ENCODE measurements at places on chromosomes 12 and 14. TPM values are rescaled to one million over a fixed set of nuclear protein-coding genes. Genes with fewer than 3 reads are reported as not detected.

- no peak for DNase-seq
- no peak overlapping the region for H3K4me3 ChIP-seq
- no peak overlapping the region for H3K27ac ChIP-seq
- H3K27me3 ChIP-seq: no peaks in the 10 kb centered on the region
- H3K36me3 ChIP-seq: no peaks in the 10 kb centered on the region
Observed at GRCh38 chr12:123576611-123577010, 7.7 kb upstream of the TMED2 start.

GRCh38 chr12:12715459-12716150 lies 1.6 kb upstream of the CDKN1B start:
- H3K4me3 ChIP-seq: peak overlapping the region; percentile 93
- H3K27me3 ChIP-seq: no peaks in the 10 kb centered on the region
- H3K4me1 ChIP-seq: peaks cover 44% of the 10 kb centered on the region
- H3K36me3 ChIP-seq: peaks cover 25% of the 10 kb centered on the region
- peak; percentile 59 for DNase-seq

NUDT14 gene
- 31.6 TPM for total RNA-seq

GALNT6 gene
- total RNA-seq: 8.5 TPM

GRCh38 chr12:113676547-113676946 lies 204.9 kb upstream of the LHX5 start:
- no peak for DNase-seq
- no peaks in the 10 kb centered on the region for H3K27me3 ChIP-seq
- no peak overlapping the region for H3K4me3 ChIP-seq
- H3K36me3 ChIP-seq: no peaks in the 10 kb centered on the region

DNA sequence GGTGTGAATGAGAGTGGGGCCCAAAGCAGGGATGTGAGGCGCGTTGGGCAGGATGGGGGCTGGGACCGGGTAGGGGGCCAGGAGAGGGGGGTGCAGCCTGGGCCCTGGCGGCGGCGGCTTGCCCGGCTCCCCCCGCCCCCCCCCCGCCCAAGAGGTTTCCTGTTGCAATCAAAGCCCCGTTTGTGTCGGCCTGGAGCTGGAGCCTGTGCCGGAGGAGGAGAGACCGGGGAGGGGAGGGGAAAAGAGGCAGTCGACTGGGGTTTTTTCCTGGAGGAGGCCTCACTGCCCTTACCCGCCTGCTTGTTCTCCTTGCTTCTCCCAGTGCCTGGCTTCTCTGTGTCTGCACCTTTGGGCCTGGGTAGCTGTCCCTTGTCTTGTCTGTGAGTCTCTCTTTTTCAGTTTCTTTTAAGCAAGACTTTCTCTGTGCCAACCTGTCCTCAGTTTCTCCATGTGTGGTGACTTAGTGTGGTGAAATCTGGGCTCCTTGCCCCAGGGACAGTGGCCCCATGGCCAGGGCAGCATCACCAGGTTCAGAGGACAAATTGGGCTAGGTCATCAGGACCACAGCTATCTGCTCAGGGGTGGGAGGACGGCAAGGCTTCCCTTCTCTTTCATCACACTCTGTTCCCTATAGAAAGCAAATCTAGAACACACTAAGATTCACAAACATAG lies 8.5 kb downstream of the RARG start:
- no peaks in the 10 kb centered on the region for H3K27me3 ChIP-seq
- H3K27ac ChIP-seq: no peak overlapping the region
- H3K4me3 ChIP-seq: no peak overlapping the region
- H3K36me3 ChIP-seq: no peaks in the 10 kb centered on the region
- peaks cover 13% of the 10 kb centered on the region for H3K4me1 ChIP-seq
- no peak for DNase-seq

DNA sequence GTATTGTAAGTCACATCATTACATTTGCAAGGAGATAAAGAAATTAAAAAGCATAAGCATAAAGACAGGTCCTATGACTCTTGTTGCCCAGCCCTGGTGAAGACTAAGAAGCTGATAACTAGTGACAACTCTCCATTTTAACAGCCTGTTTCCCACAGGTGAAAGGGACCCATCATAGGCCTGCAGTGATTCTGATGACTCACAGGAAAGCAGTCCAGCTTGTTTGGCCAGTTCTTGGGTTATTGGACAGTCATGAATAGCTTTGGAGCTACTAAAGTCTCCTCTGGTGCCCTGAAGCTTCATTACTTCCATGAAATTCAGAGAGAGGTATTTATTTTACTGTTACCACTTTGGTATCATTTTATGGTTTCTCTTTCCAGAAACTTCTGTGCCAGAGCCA lies 55.5 kb upstream of the DYRK2 start:
- no peak overlapping the region for H3K27ac ChIP-seq
- no peaks in the 10 kb centered on the region for H3K36me3 ChIP-seq
- H3K27me3 ChIP-seq: no peaks in the 10 kb centered on the region

PPFIA2 gene
- total RNA-seq: not detected

GRCh38 chr12:25106818-25107217 lies 88.1 kb downstream of the DNAI7 start:
- peaks cover 7% of the 10 kb centered on the region for H3K36me3 ChIP-seq
- no peaks in the 10 kb centered on the region for H3K27me3 ChIP-seq
- no peak for DNase-seq
- H3K4me3 ChIP-seq: no peak overlapping the region

- H3K4me3 ChIP-seq: no peak overlapping the region
- no peak overlapping the region for H3K27ac ChIP-seq
- no peak for DNase-seq
Observed at GRCh38 chr12:15636060-15636890, 152.9 kb downstream of the EPS8 start.

KCNH5 gene
- total RNA-seq: not detected

SLC7A7 gene
- total RNA-seq: 59.5 TPM

GRCh38 chr12:6076346-6076745 lies 48.1 kb downstream of the VWF start:
- no peaks in the 10 kb centered on the region for H3K27me3 ChIP-seq
- no peak overlapping the region for H3K4me3 ChIP-seq
- no peak overlapping the region for H3K27ac ChIP-seq
- no peaks in the 10 kb centered on the region for H3K36me3 ChIP-seq

- H3K27me3 ChIP-seq: no peaks in the 10 kb centered on the region
- peaks cover 3% of the 10 kb centered on the region for H3K36me3 ChIP-seq
- H3K4me3 ChIP-seq: no peak overlapping the region
- H3K4me1 ChIP-seq: peaks cover 100% of the 10 kb centered on the region
Observed at GRCh38 chr12:122873540-122873939, 22.4 kb downstream of the VPS37B start.

- H3K27me3 ChIP-seq: no peaks in the 10 kb centered on the region
- no peak for DNase-seq
- H3K27ac ChIP-seq: no peak overlapping the region
- peaks cover 8% of the 10 kb centered on the region for H3K4me1 ChIP-seq
- H3K4me3 ChIP-seq: no peak overlapping the region
- H3K36me3 ChIP-seq: peaks cover 95% of the 10 kb centered on the region
Observed at GRCh38 chr12:50725011-50725942, 38.6 kb upstream of the ATF1 start.

- H3K4me3 ChIP-seq: peak overlapping the region; percentile 67
- peak; percentile 2 for DNase-seq
- no peak overlapping the region for H3K27ac ChIP-seq
- peaks cover 54% of the 10 kb centered on the region for H3K4me1 ChIP-seq
- H3K27me3 ChIP-seq: no peaks in the 10 kb centered on the region
Observed at GRCh38 chr12:1919284-1919683, 832 bp upstream of the CACNA2D4 start.

LMNTD1 gene
- total RNA-seq: not detected

GRCh38 chr12:65055859-65056258 lies 65.2 kb downstream of the WIF1 start:
- no peaks in the 10 kb centered on the region for H3K36me3 ChIP-seq
- H3K4me1 ChIP-seq: no peaks in the 10 kb centered on the region
- no peak overlapping the region for H3K4me3 ChIP-seq
- H3K27me3 ChIP-seq: no peaks in the 10 kb centered on the region
- H3K27ac ChIP-seq: no peak overlapping the region
- no peak for DNase-seq

CCDC175 gene
- total RNA-seq: not detected

DNA sequence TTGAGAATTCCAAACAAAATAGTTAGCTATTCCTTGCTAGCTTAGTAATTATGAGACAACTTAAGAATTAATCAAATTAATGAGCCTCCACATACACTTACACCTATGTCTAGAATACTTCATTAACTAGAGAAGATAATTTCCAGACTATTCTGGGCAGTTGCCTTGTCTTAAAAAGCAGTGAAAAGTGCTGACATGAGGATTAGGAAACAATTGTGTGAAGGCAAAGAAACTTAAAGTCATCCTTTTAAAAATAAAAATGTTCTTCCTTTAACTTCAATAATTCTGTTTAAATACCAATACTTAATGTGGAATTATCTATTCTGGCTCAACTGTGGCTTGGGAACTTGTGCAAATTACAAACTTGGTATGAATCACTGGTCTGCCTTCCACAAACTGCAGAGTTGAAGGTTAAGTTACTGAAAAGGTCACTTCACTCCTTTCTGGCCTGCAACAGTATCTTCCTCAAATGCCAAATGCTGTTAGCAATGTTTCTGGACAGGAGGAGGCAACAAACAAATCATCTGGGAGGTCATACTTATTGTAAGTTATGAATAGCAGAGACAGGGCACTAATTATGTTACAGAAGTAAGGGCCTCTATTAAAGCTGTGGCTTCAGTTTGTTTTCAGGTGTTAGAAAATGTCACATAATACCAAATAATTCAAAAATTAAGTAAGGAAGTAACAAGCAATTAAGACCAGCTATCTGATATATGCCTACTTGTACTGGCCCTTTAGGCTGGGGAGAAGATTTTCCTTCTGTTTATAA lies 19.2 kb downstream of the PPTC7 start:
- no peaks in the 10 kb centered on the region for H3K27me3 ChIP-seq
- H3K27ac ChIP-seq: peak overlapping the region; percentile 82
- H3K4me1 ChIP-seq: peaks cover 73% of the 10 kb centered on the region
- H3K4me3 ChIP-seq: no peak overlapping the region

GRCh38 chr12:47361389-47362021 lies 281.7 kb upstream of the AMIGO2 start:
- peaks cover 71% of the 10 kb centered on the region for H3K4me1 ChIP-seq
- peak; percentile 76 for DNase-seq
- H3K36me3 ChIP-seq: no peaks in the 10 kb centered on the region

- H3K4me3 ChIP-seq: no peak overlapping the region
- H3K27ac ChIP-seq: no peak overlapping the region
- DNase-seq: no peak
- no peaks in the 10 kb centered on the region for H3K4me1 ChIP-seq
Observed at GRCh38 chr14:75877292-75877691, 104.5 kb downstream of the TGFB3 start.

GRCh38 chr12:112989806-112990205 lies 11.5 kb downstream of the OAS2 start:
- no peak overlapping the region for H3K4me3 ChIP-seq
- H3K36me3 ChIP-seq: peaks cover 70% of the 10 kb centered on the region
- no peak overlapping the region for H3K27ac ChIP-seq
- peaks cover 10% of the 10 kb centered on the region for H3K4me1 ChIP-seq
- no peak for DNase-seq
- H3K27me3 ChIP-seq: no peaks in the 10 kb centered on the region

DNA sequence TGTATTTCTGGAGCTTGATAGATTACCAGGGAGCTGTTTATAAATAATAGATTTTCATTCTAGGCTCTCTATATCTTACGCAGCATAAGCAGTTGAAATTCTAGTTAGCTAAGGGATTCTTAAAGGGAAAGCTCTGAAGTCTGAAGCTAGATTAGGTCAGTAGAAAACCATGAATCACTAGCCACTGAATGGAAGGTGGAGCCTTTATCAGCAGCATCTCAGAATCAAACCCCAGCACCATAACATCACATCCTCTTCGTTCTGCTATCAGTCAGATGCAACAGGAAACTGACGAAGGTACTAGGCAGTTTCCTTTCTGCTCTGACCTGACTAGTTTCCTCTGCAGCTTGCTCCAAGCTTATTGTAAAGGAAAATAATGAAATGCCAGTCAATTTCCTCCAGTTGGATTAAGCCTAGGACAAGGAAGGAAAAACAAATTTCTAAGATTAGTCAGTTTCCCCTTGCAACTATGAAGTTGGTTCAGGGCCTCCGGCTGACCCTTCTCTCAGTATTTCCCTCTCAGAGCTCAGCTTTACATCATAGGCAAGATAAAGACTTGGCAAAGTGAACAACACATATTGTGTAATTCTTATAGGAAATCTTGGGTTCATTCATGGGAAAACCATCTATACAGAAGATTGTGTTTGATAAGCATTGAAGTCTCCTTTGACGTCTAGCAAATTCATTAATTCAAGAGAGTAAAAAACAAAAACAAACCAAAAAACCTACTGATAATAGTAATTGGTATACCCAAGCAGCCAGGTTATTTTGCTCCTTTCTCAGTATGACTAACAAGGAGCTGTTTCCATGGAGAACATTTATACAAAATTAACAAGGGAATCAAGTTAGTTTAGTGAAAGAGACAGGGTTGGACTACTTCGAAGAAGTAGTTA lies 43.4 kb upstream of the CFAP54 start:
- no peaks in the 10 kb centered on the region for H3K27me3 ChIP-seq
- no peak overlapping the region for H3K4me3 ChIP-seq
- peak; percentile 54 for DNase-seq
- peak overlapping the region; percentile 51 for H3K27ac ChIP-seq

DNA sequence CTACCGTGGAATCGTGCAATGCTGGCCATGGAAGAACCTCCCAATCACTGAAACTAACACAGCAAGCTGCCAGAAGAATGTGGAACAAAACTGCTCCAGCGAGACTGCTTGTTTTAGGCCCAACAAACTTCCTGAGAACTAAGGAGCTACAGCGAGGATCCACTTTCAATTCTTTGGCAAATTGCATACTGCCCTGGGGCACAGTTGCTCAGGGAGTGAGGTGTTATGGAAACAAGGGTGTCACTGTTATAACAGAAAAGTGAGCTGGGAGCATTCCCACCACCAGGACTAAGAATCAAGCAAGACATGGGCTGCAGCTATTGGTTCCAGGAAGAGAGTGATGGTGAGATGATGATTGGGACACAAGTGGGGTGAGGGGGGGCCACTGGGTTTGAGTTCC lies 1606.1 kb upstream of the FLRT2 start:
- H3K36me3 ChIP-seq: no peaks in the 10 kb centered on the region
- H3K27me3 ChIP-seq: no peaks in the 10 kb centered on the region
- no peak for DNase-seq
- no peak overlapping the region for H3K27ac ChIP-seq

GRCh38 chr12:112759786-112760185 lies 31.8 kb upstream of the RPH3A start:
- no peak overlapping the region for H3K27ac ChIP-seq
- H3K4me3 ChIP-seq: no peak overlapping the region
- no peaks in the 10 kb centered on the region for H3K36me3 ChIP-seq
- no peak for DNase-seq
- no peaks in the 10 kb centered on the region for H3K27me3 ChIP-seq

GRCh38 chr12:68345763-68346162 lies 13.6 kb upstream of the MDM1 start:
- H3K27me3 ChIP-seq: no peaks in the 10 kb centered on the region
- H3K36me3 ChIP-seq: no peaks in the 10 kb centered on the region
- DNase-seq: no peak
- peaks cover 4% of the 10 kb centered on the region for H3K4me1 ChIP-seq
- no peak overlapping the region for H3K4me3 ChIP-seq

DNA sequence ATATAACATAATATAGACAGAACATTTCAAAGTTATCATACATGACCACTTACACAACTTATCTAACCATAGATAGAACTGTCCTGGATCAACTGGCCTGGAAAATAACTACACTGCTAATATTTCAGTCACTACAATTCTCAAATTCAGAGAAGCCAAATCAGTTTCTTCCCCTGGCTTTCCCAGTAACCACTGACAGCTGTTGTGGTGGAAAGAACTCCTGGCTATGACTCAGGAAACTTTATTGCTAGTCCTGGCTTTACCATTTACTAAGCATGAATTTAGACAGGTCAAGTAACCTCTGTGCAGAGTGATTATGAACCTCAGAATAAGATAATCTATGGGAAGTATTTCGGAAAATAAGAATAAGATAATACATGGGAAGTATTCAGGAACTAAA lies 244.9 kb upstream of the DIO2 start:
- no peaks in the 10 kb centered on the region for H3K36me3 ChIP-seq
- no peak overlapping the region for H3K27ac ChIP-seq
- no peaks in the 10 kb centered on the region for H3K4me1 ChIP-seq
